ENCODE measurements at places on chromosomes 3 and 15.

DNA sequence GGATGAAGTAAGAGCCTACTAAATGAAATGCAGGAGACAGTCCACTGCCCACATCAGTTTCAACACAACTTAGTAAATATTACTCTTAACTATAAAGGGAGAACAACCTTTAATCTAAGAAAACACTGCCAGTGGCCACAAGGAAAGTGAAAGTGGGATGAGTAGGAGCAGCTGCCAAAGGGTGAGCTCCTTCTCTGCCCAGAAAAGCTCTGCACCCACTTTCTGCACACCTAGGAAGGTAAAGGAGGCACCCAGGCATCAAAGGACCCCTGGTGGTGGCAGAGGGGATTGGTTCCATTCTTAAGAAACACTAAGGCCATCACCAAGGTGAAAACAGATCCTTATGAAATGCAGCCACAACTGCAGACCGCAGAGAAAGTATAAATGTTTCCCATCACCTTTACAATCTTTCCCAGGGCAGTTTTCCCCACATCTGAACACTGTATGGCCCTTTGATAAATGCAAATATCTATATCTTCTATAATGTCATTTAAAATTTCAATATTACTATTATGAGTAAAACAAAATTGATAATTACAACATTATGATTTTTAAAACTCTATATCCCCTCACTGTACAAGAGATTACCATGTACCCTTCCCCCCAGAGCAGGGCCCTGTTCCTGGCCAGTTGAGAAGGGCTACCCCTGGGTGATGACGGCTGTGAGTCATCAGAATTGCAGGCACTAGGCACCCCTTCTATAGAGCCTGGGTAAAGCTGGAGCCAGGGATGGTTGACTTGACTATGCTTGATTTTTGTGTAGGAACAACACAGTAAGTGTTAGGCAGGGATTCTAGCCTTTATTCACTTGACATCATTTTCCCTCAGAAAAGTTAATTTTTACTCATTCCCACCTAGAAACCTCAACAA is 92.0 kb downstream of the SNRK start:
- no peak for DNase-seq

DNA sequence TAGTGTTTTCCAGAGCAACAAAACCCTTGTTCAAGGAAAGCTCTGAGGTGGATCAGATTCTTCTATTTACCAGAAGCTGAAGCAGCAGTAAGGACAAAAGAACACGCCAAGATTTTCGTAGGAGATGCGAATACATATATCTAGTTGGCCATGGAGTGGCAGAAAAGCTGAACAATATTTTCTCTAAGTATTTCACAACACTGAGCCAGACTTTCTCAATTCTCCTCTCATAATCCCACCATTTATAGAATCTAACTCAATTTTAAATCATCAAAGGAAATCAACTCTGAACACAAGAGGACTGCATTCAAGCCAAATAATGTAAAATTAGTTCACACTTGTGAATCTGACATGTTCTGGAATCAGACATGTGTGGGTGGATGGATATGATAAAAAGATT is 775.0 kb downstream of the ROBO1 start:
- no peak for DNase-seq

GRCh38 chr3:901953-902778 is 190.7 kb upstream of the CNTN6 start:
- DNase-seq: no peak

DNA sequence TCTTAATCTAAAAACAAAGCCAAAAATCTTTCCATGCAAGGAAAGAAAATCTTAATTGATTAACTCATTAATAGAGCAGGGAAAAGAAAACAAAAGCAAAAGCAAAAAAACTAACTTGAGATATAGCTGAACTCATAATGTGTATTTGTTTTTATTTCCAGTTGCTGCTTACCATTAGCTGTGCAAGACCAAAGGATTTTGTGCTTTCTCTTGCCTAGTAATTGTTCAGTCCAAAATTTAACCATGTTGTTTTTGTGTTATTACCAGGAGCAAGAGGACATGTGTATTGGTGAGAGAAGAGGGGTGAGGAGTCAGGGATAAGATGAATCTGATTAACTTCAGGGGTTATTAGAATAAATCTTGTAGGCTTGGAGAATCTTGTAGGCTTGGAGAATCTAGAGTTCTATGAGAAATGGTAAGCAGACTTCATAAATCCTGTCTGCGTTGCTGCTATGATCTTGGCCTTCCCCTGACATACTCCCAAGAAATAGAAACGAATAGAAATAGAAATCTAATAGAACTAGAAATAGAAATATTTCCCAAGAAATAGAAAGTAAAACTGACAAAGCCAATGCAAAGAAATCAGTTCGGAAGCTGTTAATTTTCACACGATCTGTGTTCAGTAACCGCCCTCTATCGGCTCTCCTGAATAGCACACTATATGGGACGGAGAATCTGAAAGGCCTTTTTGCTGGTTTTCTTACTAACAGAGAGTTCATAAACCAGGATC is 72.6 kb upstream of the TNFSF10 start:
- no peak for DNase-seq

GRCh38 chr3:162719684-162720341 is 1223.2 kb downstream of the OTOL1 start:
- DNase-seq: no peak

- no peak for DNase-seq
Measured at GRCh38 chr15:63970621-63971426, 75.5 kb downstream of the DAPK2 start.

GRCh38 chr3:106161246-106161645 is 292.4 kb upstream of the CBLB start:
- no peak for DNase-seq

GRCh38 chr15:101534376-101534970 is 45.0 kb upstream of the PCSK6 start:
- DNase-seq: no peak

- no peak for DNase-seq
Measured at GRCh38 chr3:111314898-111315297, 227.1 kb upstream of the CD96 start.

DNA sequence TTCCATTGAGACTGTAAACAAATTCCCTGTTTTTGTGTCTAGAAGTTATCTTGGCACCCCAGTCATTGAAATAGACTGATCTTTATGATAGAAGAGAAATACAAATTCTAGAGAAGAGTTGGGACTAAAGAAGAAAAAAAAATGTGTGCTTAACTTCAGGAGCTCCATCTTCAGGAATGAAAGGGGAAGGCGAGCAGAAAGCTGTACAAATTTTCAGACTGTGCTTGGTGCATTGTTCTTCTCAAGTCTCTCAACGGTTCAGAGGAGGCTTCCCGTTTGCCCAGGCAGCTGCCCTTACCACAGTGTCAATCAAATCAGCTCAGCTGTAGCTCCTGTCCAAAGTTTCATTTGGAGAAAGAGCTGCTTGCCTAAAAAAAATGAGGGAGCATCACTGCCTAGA is 41.7 kb downstream of the OXSM start:
- no peak for DNase-seq

- DNase-seq: no peak
Measured at GRCh38 chr3:114333180-114333922, 39.5 kb downstream of the TIGIT start.

GRCh38 chr3:97417-98258 is 98.9 kb upstream of the CHL1 start:
- no peak for DNase-seq

DNA sequence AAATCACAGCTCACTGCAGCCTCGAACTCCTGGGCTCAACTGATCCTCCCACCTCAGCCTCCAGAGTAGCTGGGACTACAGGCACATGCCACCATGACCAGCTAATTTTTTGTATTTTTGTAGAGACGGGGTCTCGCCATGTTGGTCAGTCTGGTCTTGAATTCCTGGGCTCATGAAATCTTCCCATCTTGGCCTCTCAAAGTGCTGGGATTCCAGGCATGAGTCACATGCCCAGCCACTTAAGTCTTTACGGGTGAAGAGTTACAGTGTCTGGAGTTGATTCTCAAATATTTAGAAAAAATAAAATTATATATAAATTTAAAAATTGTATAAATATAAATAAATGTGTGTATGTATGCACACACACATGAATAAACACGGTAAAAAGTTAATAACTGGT is 14.5 kb upstream of the KBTBD12 start:
- DNase-seq: no peak

DNA sequence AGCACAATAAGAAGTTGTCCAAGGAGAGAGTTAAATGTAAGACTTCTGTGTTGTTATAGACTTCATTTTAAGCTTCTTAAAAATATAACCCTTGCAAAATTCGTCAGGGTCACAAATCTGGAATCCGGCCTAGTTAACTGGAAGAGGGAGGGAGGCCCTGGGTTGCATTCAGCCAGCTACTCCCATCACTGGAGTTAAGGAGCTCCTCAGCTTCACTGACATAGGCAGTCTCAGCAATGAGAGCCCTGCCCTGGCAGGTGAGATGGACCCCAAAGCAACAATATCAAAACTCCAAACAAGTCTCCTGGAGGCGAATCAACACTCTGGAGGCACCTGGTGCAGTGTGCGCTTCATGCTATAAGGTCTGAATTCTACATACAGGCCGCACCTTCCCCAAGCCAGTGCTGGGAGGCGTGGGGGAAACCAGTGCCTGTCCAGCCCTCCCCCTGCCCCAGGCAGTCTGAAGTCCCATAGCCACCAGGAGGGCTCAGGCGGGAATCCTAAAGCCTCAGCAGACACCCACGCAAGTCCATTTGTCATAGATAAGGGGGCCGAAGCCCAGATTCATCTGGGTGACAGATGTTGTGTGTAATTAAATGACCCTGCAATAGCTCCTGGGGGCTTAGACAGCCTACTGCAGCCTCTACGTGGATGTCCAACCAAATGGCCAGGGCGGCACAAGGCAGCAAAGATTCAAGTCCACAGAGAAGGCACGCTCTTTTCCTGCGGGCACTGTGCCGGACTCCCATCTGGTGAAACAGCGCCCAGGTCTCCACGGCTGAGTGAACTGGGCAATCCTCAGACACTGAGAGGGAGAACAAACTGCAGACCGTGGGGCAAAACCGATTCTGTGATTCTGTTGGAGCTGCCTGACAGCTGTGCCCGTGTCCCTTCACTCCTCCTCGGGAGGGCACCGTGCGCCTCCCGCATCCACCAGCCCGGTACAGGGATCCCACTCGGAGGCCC is 64.9 kb downstream of the ATP10A start:
- DNase-seq: no peak

- DNase-seq: no peak
Measured at GRCh38 chr3:2097641-2098191, 950 bp upstream of the CNTN4 start.

- DNase-seq: no peak
Measured at GRCh38 chr3:46400000-46400734, 6.7 kb downstream of the CCR5AS start.

DNA sequence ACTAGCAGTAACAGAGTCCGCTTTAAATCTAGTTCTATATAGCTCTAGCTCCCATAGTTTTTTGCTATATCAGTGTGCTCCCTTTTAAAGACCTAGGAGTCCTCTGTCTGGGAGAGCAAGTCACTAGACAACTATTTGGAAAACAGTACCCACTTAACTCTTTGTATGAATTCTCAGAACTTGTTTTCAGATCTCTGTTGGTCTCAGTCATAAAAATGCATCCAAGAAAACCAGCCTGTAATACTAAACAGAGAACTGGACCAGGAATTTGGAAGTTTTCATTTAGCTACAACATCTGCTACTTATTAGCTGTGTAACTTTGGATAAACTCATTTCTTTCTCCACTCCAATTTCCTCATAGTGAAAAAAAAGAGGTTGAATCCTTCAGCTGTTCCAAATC is 56.9 kb upstream of the C3orf49 start:
- no peak for DNase-seq

DNA sequence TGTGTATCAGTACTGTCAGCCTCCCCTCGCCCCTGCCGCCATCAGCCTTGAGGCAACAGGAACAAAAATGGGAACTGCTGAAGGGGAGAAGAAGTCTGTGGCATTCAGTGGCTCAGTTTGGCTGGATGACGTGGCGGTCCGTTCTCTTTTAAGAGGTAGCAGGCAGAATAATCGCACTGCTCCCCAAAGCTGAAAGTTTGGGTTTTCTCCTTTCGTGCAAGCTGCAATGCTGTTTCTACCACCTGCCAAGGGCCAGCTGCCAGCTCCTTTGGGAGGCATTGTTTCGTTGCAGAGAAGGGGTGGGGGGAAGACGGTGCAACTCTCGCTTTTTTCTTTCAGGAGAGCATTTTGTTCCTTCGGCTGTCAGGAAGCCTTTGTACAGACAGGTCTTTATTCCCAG is 369.6 kb upstream of the RORA start:
- no peak for DNase-seq

- DNase-seq: no peak
Measured at GRCh38 chr15:90564590-90564989, 34.9 kb downstream of the CRTC3 start.

DNA sequence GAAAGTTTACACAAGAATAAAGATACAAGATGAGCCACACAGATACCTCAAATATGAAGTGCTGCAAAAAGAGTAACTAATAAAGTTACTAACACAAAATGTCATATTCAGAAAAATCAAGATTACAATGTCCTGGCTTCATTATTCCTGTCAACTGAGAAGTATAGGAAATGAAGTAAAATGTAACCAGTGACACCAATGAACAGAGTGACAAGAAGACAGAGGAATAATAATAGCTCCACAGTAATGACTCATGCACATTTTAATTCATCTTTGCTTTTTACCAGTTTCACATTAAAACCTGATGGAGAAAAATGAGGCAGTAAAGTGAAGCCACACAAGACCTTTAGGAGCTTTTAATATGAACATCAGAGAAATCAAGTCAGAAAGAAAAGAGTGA is 214.1 kb downstream of the ZBBX start:
- DNase-seq: no peak

- DNase-seq: no peak
Measured at GRCh38 chr15:78426300-78426699, 11.7 kb upstream of the IREB2 start.

DNA sequence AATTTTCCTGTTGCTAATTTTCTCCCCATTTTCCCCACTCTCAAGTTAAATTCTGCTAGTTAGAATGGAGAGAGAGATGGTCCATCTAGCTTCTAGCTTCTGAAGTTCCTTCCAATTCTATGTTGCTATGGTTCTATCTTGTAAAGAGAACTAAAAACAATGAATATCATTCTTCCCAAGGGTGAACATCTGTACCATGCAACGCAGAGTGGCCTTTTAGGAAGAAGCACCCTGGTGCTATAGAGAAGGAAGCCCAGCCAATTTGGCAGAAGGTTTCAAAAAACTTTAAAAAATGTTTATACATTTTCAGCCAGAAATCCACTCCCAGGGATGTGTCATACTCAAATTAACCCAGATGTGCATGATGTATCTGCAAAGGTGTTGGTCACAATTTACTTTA is 149.1 kb downstream of the SEMA6D start:
- no peak for DNase-seq

- no peak for DNase-seq
Measured at GRCh38 chr15:39651881-39652280, 71.0 kb downstream of the THBS1 start.

DNA sequence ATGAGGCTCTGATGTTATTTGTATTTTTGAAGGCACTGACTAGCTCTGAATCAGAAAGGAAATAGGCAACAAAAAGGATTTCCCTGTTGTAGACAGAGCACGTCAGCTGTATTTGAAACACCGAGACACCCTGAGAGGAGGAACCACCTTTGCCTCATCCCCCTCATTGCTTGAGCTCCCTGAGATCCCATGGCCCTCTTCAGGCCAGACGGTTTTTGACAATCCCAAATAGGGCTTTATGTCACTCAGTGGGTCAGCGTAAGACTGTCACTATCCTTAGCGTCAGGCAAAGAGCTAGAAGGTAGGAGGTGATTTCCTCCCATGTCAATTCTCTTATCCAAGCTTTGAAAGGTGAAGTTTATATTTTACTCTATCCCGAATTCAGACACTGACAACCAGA is 254.3 kb downstream of the ZNF621 start:
- no peak for DNase-seq
